Fibroblast of lung (primary cell): ENCODE measurements at places on chromosomes 16 and 17. TPM values are rescaled to one million over a fixed set of nuclear protein-coding genes. Genes with fewer than 3 reads are reported as not detected.

Gene SOX15
- polyA plus RNA-seq, result 0.36 and 0.78 TPM in 2 replicates

DNA sequence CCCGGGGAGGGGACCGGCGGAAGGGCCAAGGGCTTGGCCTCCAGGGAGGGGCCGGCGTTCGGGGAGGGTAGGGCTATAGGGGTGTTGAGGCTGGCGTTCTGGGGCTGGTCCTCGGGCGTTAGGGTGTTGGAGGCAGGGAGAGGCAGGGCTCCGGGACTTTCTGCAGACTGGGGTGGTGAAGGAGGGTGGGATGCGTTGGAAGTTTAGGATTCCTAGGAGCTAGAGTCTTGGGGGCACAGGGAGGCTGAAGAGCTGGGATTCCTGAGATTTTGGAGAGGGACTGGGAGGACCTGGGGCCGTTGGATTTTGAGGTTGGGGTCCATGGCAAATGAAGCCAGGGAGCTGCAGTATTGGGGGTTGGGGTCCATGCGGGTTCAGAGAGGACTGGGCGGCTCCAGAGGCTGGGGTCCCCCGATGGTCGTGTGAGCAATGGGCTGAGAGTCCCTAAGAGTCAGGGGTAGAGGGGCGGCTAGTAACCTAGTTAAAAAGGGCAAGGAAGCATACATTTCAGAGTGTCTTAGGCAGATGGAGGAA lies 740 bp downstream of the NFATC2IP start:
- peak overlapping the region; percentile 89 for H3K4me3 ChIP-seq
- H3K27ac ChIP-seq, result peak overlapping the region; percentile 65
- DNase-seq, result no peak
- no peaks in the 10 kb centered on the region for H3K27me3 ChIP-seq

DNA sequence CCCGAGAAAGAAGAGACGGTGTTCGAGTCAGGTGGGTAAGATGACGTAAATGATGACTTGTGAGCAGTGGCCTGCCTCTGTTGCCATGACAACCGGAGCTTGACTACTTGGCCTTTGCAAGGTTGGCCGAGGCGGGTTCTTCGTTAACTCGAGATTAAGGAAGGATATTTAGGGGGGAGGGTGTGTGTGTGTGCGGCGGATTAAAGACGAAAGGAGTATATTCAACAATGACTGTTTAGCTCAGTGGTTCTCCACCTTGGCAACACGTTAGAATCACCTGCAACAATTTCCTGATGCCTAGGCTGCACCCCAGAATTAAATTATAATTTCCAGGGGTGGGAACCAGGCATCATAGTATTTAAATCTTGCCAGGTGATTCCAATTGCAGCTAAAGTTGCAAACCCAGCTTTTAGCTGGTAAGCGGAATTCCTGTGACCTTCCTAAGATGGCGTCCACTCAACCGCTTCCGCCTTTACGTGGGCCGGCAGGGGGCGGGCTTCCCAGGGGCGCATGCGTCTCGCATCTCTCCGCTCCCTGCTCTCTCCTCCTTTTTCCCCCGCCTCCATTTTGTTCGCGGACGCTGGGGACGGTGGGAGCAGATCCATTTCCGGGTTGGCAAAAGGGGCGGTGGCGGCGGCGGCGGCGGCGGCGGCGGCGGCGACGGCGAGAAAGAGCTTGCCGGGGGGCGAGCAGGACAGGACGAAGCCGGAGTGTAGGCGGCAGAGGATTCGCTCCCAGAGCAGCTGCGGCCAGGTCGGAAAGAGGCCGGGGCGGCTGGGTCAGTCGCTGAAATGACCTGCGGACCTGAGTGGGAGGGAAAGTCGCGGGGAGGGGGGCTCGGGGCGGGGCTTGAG lies at the start of gene WIPF2:
Gene WIPF2, plus strand, starts transcription at position 565 of the 854 bp plus-strand sequence. CDS start 37,156 bp downstream, outside the sequence.
- H3K4me1 ChIP-seq, result peaks cover 3% of the 10 kb centered on the region
- DNase-seq, result peak; percentile 95
- H3K27me3 ChIP-seq, result no peaks in the 10 kb centered on the region
- H3K27ac ChIP-seq, result peak within 1 kb of the TSS; percentile 97
- H3K36me3 ChIP-seq, result no peaks in the 10 kb centered on the region

- H3K4me3 ChIP-seq, result peak overlapping the region; percentile 57
- H3K27ac ChIP-seq, result peak overlapping the region; percentile 88
- DNase-seq, result peak; percentile 82
These were observed 1.1 kb downstream of the KATNB1 start for GRCh38 chr16:57736419-57737351.

DNA sequence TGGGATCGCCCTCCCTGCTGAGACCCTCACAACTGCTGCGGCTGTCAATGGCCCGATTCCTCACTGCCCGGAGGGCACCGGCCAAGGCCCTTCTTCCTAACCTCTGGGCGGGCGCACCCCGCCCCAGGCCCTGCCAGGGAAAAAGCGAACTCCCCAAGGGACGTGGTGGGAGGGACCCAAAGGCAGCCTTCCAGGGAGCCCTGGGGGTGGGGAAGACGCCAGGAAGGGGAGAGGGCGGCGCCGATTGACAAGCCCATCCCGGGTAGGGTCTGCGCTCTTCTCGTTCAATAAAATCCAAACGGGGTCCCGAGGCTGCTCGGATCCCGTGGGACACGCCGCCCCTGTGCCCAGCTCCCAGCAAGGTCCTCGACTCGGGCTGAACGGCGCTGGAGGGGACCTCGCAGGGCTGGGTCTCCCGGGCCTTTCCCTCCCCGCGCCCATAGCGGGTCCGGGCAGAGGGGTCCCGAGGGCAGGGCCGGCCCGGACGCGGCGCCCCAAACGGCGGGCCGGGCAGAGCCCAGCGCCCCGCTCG lies 416 bp downstream of the KIFC3 start:
- peaks cover 21% of the 10 kb centered on the region for H3K4me1 ChIP-seq
- H3K36me3 ChIP-seq, result peaks cover 16% of the 10 kb centered on the region
- no peak for DNase-seq
- H3K27ac ChIP-seq, result peak overlapping the region; percentile 92

- H3K36me3 ChIP-seq, result no peaks in the 10 kb centered on the region
- H3K27ac ChIP-seq, result peak overlapping the region; percentile 16
- H3K4me1 ChIP-seq, result peaks cover 17% of the 10 kb centered on the region
- DNase-seq, result no peak
- no peak overlapping the region for H3K4me3 ChIP-seq
- H3K27me3 ChIP-seq, result no peaks in the 10 kb centered on the region
These were observed 115.2 kb downstream of the PITPNC1 start for GRCh38 chr17:67492251-67492740.

DNA sequence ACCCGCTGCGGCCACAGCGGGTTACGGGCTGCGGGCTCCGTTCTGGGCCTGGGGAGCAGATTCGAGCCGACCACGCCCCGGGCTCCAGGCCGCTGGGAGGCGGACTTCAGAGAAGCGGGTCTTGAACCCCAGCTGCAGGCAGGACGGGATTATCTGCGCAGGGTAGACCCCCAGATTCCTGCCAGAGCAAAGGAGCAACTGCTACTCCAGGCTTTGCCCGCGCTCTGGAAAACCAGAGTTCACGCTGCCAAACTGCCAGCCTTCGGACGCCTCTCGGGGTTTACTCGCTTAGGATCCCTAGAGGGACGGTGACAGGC lies 301 bp upstream of the ULK2 start:
- H3K4me1 ChIP-seq, result no peaks in the 10 kb centered on the region
- H3K27me3 ChIP-seq, result no peaks in the 10 kb centered on the region
- no peak for DNase-seq
- H3K27ac ChIP-seq, result no peak overlapping the region
- H3K36me3 ChIP-seq, result no peaks in the 10 kb centered on the region
- H3K4me3 ChIP-seq, result no peak overlapping the region

DNA sequence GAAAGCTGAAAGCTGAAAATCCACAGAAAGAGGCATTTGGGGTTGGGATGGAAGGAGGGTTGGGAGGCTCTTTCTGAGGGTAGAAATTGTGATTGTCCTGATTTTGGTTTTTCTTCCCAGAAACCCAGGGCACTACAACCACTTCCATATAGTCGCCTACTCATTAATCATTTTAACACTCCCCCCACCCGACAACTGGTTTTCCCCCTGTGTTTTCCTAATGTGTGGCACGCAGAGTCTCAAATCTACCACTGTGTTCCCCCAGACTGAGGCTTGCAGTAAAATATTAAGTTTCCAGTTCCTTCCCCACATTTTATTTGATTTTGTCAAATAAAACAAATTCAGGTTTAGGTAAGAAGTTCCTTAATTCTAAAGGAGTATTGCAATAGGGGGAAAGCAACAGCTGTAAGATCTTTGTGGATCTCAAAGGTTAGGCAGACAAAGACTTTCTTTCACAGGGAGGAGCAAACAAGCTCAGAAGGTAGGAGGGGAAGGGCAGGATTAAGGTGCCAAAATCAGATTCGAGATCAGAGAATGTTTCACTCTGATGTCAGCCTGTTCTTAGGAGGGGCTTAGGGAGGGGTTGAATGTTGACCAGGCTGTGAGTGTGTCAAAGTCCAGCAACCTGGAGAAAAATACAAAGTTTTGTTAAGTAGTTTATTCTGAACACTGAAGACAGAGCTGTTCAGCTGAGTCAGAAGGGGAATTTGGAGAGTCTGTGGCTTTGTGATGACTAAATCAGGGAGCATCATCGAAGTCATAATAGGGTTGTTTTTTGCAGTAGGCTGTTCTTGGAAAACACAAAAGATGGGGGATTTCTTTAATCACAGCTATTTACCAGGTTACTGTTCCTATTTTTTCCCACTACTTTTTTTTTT lies 3.6 kb downstream of the ZNF267 start:
- no peaks in the 10 kb centered on the region for H3K27me3 ChIP-seq
- H3K27ac ChIP-seq, result peak overlapping the region; percentile 64
- H3K4me1 ChIP-seq, result peaks cover 14% of the 10 kb centered on the region
- peaks cover 1% of the 10 kb centered on the region for H3K36me3 ChIP-seq
- peak; percentile 86 for DNase-seq

- H3K4me3 ChIP-seq, result peak overlapping the region; percentile 68
- no peaks in the 10 kb centered on the region for H3K36me3 ChIP-seq
- peak; percentile 79 for DNase-seq
- peaks cover 6% of the 10 kb centered on the region for H3K4me1 ChIP-seq
These were observed 1.7 kb downstream of the ATP2A1 start for GRCh38 chr16:28879841-28880588.

DNA sequence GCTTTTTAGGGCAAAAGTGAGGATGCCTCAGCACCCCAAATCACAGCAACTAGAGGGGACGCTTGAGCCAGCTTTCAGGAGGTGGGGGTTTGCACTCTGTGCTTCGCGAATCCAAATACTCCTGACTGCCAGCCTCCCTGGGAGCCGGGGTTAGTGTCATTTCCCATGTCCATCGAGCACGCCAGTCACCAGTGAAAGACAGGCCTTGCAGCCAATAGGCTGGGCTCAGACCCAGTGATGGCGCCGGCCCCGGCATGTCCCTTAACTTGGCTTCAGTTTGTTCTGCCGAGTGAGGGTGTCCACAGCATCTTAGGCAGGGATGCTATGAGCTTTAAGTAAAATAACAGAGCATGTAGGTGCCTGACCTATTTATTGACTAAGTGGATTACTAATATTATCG lies 50.9 kb upstream of the CDC42EP4 start:
- H3K4me3 ChIP-seq, result no peak overlapping the region
- peaks cover 2% of the 10 kb centered on the region for H3K4me1 ChIP-seq
- no peak for DNase-seq
- H3K36me3 ChIP-seq, result no peaks in the 10 kb centered on the region

GRCh38 chr16:58678716-58679115 lies 5.9 kb downstream of the SLC38A7 start:
- H3K4me1 ChIP-seq, result peaks cover under 1% of the 10 kb centered on the region
- no peak overlapping the region for H3K27ac ChIP-seq
- no peak overlapping the region for H3K4me3 ChIP-seq
- peak; percentile 24 for DNase-seq

DNA sequence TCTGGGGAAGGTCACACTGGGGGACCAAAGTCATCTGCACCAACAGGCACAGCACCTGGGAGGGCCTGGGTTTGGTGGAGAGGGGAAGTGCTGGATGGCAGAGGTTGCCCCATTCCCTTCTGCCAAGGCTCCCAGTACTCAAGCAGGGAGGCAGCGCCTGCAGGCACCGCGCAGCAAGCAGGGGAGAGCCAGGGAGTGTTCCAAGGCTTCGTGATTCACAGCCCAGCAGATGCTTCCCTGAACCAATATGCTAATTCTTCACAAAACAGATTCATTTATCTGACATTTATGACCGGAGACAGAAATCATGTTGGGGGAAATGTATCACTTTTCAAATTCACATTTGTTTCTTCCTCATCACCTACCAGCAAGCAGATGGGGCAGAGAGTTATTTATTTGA lies 13.4 kb upstream of the CDH5 start:
- H3K4me1 ChIP-seq, result no peaks in the 10 kb centered on the region
- no peak for DNase-seq
- H3K27ac ChIP-seq, result no peak overlapping the region
- no peaks in the 10 kb centered on the region for H3K36me3 ChIP-seq

Gene SNX20
- not detected in 2 replicates for polyA plus RNA-seq

Gene CARD14
- polyA plus RNA-seq, result 0.06 TPM in 1 of 2 replicates, not detected in the other

DNA sequence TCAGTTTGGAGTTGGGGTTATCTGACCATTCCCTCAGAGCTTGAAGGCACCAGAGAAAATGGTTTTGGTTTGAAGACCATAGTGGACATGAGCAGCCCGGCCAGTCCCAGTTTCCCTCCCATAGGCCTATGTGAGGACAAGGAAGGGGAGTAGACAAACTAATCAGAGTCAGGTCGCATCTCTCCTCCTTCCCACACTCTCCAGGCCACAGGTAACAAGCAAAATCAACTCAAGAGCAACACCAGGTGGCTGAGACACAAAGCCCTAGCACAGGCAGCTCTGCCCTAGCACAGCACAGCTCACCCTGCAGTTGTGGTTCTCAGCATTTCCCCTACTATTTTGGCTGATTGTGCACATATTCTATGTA lies 7.2 kb downstream of the SUPT4H1 start:
- no peak overlapping the region for H3K4me3 ChIP-seq
- H3K27me3 ChIP-seq, result no peaks in the 10 kb centered on the region
- H3K27ac ChIP-seq, result no peak overlapping the region
- no peak for DNase-seq
- H3K36me3 ChIP-seq, result peaks cover 20% of the 10 kb centered on the region
- H3K4me1 ChIP-seq, result no peaks in the 10 kb centered on the region

Gene DHODH
- polyA plus RNA-seq, result 3.0 and 5.2 TPM in 2 replicates
